ENCODE measurements at places on chromosomes 3 and 15.

- DNase-seq = no peak
Measured at GRCh38 chr3:37701734-37702433, 159.8 kb upstream of the CTDSPL start.

DNA sequence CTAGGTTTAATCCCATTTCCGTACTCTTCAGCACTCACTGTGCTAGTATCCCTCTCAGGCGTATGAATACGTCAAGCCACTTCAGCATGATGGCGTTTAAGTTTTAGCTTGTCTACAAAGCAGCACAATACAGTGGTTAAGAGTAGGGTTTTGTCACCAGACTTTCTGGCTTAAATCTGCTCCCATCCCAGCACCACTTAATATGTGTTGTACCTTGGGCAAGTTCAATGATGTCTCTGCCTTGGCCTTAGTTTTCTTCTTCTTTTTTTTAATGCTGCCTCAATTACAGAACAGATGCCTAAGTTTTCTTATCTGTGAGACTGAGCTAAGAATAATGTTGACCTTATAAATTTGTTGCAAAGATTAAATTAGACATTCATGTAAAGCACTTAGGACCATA lies 152.9 kb upstream of the CTDSPL start:
- DNase-seq = no peak

DNA sequence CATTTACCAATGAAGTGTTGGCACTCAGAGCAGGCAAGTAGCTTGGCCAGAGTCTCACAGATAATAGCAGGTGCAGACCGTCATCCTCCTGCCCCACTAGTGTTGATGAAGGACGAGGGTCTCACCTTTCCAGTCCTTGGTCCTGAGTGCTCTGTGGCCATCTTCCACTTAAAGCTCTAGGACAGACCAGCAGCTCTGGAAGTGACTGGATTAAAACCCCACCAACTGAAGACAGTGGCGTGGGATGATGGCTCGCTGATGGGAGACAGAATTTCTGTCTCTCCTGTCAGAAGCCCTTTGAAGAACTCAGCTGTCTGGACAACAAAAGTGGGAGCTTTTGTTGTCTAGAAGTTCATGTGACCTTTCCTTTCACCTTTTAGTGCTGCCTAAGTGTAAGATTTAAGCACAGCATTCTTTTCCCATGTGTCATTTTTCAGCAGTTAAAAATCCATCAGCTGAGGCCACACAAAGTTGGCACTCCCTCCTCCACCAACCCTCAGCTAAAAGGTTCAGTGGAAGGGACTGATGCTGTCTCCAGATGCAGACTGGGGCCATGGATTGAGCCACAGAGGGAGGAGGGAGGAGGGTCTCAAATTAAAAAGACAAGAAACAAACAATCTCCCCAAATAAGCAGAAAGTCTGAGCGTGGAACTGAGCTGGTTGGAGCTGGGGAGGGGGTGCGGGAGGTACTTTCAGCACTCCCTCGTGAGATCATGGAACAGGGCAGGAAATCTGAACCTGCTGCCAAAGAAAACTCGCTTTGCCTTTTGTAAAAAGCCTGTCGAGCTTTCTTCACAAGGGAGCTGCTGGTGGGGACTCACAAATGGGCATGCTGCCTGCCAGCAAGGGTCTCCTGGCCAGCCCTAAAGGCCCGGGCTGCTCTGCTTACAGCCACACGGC lies 148.5 kb upstream of the CTDSPL start:
- DNase-seq = no peak

GRCh38 chr3:140344082-140344454 lies 333.8 kb upstream of the TRIM42 start:
- DNase-seq = no peak

GRCh38 chr3:105094588-105094987 lies 272.1 kb upstream of the ALCAM start:
- no peak for DNase-seq

DNA sequence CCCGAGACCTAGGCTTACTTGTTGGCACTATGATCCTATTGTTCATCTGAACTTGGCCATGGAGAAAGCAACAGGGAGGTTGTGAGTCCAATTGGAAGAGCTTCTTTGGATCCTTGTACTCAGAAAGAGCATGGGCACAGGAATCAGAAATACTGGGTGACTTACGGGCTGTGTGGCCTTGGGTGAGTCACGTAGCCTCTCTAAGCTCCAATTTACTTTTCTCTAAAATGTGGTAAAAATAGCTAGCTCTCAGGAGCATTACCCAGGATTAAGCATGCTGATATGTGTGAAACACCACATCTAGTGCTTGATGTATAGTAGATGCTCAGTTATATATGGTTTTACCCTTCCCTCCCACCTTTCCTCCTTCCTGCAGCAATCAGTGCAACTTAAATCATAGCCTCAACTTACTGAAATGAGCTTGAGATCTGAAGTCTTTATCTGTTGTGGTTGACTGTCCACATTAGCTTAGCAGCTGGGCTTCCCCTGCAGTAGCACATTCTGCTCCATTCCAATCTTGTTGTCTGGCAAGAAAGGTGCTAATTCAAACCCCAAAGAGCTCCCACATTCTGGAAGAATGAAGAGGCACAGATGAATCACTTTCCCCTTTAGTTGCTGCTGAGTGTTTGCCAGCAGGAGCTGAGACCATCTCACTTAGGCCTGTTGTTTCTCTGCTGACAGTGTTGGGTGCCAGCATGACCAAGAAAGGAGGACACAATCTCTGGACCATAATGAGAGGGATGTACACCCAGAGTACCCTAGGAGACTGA lies 299.1 kb upstream of the TRIM42 start:
- no peak for DNase-seq

DNA sequence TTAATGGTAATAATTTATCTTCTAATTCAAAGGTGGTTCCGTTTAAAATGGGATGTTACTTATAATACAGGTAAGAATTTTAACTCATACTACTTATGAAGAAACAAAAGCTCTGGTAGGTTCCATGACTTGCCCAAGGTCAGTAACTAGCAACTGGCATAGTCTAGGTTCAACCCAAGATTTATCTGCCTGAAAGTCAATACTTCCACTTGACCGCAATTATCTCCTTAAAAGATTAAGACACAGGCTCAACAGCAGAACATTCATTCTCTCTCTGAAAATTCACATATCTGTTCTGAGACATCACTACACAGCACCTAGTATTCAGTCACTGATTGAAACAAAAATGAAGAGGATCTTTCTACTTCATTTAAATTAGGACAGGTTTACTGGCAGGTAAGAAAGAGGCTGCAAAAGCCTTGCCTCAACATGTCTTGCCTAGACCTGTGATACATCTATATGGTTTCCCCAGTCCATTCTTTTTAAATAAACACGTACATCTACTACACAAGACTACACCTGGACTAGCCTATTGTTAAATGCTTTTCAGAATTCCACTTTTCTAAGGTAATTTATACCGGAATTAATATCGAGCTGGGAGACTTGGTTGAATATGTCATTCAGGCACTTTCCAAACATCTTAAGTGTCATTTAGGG lies 1.2 kb downstream of the CSNK1G1 start:
- DNase-seq = no peak

DNA sequence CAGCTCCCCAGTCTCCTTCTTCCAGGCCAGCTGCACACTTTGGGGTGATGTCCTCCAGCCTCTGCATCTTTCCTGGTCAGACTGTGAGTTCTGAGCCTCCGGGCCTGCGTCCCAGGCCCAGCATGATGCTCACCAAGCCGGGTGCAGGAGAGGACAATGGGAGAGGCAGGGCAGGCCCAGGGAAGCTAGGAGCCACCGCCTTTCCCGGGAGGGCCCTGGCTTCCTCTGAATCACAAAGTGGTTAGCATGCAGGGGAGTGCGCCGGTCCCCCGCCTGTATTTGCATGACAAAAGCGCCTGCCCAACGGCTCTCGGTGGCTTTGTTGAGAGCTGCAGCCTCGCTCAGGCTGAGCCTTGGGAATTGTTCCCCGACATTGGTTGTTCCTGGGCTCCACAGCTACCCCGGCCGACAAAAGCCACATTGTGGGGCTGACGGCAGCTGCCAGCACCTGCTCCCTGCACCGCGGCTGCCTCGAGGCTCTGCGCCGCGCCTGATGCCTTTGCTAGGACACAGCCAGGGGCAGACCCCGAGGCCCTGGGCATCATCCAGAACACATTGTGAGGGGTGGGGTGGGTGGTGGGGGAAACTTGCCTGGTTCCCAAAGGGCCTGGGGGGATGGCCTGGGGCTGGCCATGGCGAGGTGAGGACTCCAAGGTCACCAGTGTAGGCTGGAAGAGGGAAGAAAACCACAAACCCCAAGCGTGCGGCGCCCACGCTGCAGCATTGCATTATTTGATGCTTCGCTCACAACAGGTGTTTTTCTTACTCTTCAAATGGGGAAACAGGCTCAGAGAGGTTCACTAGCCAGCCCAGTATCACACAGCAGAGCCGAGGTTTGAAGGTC lies 20.0 kb upstream of the KLF13 start:
- no peak for DNase-seq

- no peak for DNase-seq
Measured at GRCh38 chr3:33008282-33008681, 56.8 kb downstream of the CCR4 start.

- no peak for DNase-seq
Measured at GRCh38 chr15:51086409-51086808, 8.3 kb downstream of the TNFAIP8L3 start.

DNA sequence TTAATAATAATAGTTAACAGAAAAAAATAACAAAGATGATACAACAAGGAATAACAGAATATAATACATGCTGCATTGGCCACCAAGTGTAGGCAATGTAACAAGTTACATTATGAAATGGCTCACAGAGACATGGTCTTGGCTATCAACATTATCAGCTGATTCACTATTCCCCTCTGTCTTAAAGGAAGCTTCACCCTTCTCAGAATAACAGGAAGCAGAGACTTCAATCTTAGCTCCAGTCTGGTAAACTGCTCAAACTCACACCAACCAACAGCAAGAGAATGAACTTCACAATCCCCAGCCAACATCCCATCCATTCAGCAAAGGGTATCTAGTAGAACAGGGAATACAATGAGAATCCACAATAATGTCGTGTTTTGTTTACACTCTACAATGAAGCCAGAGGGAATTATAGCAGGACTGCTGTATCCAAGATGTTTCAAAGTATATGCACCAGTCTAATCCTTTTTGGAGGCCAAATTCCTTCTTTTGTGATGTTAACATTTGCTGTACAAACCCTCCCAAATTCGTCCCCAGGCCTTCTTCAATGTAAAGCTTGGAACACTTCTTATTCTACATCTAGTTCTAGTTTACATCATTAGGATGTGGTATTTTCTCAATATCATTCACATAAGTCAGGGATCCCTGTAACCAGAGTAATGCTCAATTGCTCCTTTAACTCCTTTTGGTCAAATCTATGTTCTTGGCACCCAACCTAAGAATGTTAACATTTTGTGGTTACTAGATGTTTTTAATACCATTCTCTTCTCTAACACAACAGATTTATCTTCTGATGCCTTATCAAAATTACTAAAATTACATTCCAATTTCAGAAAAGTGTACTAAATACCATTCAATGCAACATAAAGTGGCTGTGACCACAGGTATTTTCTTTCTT lies 52.4 kb upstream of the CMSS1 start:
- DNase-seq = no peak

DNA sequence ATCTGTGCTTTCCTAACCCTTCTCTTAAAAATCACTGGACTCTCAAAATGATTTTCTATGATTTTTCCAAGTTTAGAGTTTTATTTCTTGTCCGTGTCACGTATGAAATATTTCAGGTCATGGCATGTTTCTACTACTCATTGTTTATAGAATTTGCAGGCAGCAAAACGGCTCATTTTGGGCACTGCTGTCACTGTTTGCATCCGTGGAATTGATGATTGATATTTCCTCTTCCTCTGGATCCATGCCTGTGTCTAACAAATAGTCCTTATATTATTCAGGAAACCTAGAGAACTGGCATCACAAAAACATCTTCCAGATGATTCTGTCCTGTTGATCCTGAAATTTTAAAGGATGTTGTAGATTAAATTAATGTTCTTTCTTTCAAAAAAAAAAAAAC lies 47.6 kb downstream of the LARS2 start:
- no peak for DNase-seq

DNA sequence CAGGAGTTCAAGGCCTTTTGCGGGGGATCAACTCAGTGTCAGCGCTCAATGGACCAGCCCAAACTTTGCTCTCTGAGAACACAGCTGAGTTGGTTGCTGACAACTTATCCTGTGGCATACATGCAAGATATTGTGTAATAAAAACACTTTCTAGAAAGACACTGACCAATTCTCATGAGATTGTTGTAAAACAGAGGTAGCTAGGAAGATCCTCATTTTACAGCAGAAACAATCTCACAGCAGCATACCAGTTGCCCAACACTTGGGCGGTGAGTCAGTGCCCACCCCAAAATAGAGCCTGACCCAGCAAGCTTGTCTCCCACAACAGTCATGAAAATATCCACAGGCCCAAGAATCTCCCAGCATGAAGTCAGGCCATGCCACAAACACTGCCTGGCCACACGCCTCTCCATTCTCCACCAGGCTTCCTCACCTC lies 18.2 kb downstream of the KLHL6 start:
- peak; percentile 56 for DNase-seq

GRCh38 chr3:48984663-48985062 lies 5.4 kb upstream of the P4HTM start:
- DNase-seq = no peak

DNA sequence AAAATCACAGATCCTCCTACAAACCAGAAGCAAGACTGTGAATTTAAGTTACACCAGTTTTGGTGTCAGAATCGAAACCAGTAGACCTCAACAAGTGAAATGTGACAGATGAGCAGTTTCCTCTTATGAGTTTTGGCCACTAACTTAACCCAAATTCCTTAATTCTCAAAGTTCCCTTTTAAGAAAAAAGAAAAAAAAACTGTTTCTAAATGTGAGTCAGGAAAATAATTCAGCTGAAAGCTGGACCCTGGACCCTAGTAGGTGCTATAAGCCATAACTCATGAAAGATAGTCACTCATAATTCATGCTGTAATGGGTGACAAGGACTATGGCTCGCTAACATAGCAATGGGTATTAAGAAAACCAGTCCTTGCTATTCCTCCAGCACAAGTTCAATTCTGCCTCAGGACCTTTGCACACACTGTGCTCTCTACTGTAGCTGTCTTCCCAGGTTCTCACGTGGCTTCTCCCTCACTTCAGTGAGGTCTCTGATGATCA lies 9.0 kb upstream of the THRB start:
- DNase-seq = no peak

GRCh38 chr15:84914909-84915605 lies 30.6 kb downstream of the SLC28A1 start:
- no peak for DNase-seq

- DNase-seq = no peak
Measured at GRCh38 chr3:143100451-143100850, 19.1 kb upstream of the CHST2 start.

- DNase-seq = no peak
Measured at GRCh38 chr3:127131424-127132170, 61.3 kb upstream of the PRR23E start.

- DNase-seq = no peak
Measured at GRCh38 chr3:188602620-188603019, 448.7 kb downstream of the LPP start.

GRCh38 chr15:96406701-96407100 lies 76.2 kb downstream of the NR2F2 start:
- DNase-seq = no peak

DNA sequence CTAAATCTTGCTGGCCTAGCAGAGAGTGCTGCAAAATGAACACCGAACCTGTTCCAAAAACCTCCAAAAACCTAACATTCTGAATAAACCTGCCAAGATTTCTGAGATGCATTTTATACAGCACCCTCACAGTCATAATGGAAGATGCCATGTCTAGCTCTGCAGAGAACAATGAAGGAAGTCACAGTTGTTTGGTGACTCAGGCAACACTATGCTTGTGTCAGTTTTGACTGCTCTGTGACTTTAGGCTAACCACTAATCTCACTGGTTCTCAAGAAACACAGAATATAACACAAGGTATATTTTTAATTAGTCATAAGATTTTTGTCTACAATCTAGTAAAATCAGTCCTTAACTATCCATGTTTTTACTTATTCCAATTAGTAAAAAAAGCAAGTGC lies 606.6 kb downstream of the TBL1XR1 start:
- no peak for DNase-seq

Data from smooth muscle cell of the brain vasculature (primary cell).